Activated T-helper 17 cell treated with anti-CD3 and anti-CD28 coated beads, Interleukin-2, amount 50 U/mL, for 72 hours (primary cell): ENCODE measurements at places on chromosomes 5 and 9. TPM values are rescaled to one million over a fixed set of nuclear protein-coding genes. Genes with fewer than 3 reads are reported as not detected.

- no peak for ATAC-seq
Measured at GRCh38 chr5:26894719-26895263, 143.6 kb downstream of the CDH9 start.

- no peak for ATAC-seq
Measured at GRCh38 chr5:122602700-122603099, 172.2 kb upstream of the SNX2 start.

DNA sequence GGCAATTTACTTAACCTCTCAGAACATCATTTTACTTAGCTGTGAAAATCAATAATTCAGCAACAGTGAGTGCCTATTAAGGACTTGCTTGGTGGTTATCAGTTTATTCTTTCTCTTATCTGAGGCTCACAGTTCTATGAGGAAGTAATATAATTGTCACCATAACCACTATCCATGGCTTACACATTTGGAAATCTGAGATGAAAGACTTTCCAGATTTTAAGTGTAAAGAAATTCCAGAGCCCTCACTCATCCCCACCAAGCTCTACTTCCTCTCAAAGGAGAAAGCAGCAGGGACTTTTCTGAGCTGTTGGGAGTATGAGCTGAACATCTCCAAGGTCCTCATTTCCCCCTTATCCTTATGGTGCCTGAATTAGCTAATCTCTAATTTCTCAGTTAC is 321.5 kb downstream of the FBXL7 start:
- no peak for ATAC-seq

Gene PCDHA9
- total RNA-seq = not detected

DNA sequence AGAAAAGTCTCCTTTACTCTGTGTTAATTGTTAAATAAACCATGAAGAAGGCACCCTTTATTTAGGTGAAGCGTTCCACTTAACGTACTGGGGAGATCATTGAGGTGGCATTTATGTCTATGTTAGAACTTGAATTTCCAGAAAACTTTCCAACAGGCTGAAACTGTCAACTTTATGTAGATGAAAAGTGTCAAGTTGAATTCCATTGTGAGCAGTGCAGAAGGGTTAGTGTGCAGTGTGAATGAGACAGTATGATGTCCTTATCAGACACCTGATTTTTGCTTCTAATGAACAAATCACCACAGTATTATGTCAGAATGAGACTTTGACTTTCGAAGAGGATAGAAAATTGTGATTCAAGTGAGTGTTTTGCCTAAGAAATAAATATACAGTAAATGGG is 761.6 kb upstream of the SEMA6A start:
- ATAC-seq = no peak

DNA sequence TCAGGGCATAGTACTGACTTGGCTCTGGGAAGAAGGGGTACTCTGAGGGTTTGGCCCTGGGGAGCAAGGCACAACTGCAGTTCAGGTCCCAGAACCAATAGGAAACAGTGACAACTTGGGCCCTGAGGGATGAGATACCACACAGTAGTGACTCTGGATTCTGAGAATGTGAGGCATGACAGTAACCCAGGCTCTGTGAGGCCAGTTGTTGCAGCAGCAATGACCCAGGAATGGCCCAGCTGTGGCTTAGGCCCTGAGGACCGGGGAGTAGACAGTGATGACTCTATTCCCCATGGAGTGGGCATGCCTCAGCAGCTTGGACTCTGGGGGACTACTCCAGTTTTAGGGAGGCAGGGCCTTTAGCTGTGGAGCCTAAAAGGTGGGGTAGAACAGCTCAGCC is 21.5 kb upstream of the NFIL3 start:
- ATAC-seq = no peak

DNA sequence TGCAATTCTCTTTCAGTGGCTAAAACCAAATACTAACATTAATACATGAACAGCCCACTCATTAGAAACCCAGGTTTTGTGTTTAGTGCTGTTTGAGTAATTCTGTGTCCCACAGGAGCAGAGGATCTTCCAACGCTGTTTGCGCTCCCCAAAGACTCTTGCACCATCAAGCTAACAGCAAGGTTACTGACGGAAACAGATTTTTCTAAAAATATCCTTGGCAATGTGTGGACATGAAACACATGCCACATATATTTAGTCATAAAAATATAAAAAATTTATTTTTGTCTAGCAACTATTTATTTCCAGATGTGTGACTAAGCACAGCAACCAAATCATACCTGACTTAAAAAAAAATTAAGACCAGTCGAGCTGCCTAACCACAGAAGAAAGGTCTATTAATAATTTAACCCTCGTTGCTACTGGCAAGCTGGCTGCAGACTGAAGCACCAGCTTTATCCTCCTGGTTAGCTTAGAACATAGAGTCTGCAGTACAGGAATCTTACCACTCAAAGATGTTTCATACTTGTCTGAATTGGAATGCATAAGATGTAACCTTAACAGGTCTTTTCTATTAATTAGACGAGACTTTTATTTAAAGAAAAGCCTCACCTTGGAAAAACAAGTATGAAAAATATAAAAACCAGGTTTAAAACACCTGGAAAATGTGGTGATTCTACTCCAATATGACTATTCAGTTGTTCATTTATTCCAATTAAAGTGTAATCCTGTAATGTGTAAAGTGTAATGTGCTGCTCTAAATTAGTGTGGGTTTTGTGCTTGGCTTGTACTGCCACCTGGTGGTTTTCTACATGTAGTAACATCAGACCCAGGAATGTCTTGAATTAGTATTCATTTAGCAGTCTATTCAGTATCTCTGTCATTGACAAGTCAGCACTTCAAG is 272.5 kb downstream of the EPB41L4A start:
- ATAC-seq = peak; percentile 90

DNA sequence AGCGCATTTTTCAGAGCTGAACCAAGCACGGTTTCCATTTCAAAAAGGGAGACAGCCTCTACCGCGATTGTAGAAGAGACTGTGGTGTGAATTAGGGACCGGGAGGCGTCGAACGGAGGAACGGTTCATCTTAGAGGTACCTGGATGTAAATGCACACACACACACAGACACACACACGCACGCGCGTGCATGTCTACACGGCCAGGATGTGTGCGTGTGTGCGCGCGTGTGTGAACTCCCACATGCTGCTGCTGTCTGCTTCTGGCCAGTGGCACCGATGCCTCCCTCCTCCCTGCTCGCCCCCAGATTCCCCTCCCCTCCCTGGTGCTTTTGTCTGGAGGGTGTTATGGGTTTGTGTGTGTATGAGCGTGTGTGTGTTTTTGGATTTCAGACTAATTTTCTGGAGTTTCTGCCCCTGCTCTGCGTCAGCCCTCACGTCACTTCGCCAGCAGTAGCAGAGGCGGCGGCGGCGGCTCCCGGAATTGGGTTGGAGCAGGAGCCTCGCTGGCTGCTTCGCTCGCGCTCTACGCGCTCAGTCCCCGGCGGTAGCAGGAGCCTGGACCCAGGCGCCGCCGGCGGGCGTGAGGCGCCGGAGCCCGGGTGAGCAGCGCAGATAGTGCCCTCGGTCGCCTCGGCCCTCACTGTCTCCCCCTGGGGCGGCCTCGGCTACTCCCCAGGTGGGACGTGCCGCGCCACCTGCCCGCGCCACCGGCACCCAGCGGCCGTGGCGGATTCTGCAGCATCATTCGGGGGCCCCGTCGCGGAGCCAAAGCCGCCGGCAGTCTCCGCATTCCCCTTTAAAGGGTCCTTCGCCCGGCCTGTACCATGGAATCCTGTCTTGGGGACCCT is at the start of gene NTRK2:
Gene NTRK2, plus strand, starts transcription at position 442 of the 850 bp plus-strand sequence. CDS start 1,020 bp downstream, outside the sequence.
- ATAC-seq = peak; percentile 50

GRCh38 chr5:58273711-58274110 is 186.2 kb downstream of the PLK2 start:
- no peak for ATAC-seq

DNA sequence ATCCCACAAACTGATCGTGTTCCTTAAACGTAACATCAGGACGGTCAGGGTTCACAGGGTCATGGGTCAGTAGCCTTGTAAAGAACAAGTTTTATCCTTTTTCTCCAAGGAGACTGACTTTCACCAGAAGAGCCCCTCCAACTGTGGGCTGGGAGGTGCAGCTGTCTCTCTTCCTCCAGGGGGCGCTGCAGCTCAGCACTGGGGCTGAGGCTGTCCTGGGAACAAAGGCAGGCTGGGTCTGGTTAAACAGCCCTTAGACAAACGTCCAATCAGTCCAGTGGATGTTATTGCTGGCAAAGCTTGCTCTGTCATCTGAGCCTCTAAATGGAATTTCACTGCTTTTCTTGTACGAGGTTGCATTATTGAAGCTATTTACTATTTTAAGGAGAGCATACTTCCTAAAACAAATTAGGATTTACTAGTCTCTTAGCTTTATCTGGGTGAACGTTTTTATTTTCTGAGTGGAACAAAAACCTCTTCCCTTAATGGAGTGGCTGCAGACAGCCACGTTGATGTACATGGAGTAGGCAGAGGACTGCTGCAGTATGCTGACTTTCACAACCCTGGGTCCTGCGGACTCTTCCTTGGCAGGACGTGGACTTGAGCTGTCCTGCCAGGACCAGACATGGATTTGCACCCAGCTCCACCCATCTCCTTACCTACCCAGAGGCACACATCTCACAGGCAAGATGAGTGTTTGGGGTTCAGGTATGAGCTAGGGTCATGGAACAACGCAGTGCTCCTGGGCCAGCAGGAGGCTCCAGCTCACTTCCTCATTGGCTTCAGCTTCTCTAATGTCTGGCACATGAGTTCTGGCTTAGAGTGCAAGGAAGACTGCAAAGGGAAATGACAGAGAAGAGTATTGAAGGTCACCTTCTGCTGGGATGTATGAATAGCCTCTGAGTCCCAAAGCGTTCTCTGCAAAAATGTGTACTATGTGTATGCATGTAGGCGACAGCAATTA is 7.8 kb downstream of the EXOSC2 start:
- peak; percentile 86 for ATAC-seq

GRCh38 chr5:138458384-138458783 is 6.9 kb upstream of the EGR1 start:
- no peak for ATAC-seq

Gene CDH18
- not detected for total RNA-seq

DNA sequence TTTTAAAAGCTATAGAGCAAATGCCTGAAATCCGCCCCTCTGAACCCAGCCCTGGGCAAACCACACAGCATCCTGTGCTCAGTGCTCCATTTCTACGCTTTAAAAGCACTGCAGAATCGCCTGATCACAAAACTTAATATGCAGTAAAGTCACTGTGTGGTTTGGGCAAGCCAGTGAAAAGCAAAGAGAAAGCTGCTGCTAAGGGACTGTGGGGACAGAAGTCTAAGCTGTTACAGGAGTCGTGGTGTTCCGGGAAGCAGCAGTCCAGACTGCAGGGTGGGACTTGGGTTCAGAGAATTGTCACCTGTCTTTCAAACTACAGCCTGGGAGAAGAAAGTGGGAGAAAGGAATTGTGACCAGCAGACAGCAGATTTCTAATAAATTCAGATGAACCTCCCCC is 8.2 kb downstream of the RAPGEF1 start:
- ATAC-seq = no peak

DNA sequence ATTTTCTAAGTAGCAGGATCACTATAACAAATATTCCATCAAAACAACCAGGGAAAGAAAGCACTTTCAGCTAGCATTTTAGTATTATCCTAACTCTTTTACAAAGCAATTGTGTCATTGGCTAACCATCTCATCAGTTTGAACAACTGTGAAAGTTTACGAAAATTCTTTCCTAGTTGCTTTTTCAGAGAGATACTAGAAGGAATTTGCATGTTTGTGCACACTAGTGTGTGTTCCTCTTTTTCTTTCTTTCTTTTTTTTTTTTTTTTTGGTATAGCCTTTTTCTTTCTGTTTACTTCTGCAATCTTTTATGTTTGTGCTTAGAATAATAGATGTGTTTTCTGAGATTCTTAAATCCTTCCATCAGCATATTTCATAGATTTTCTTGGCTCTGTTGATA is 124.7 kb upstream of the SEMA6A start:
- ATAC-seq = no peak

- no peak for ATAC-seq
Measured at GRCh38 chr5:35360671-35361070, 130.4 kb upstream of the PRLR start.

Gene SLC25A48
- not detected for total RNA-seq

Gene CAMK2A
- not detected for total RNA-seq

- ATAC-seq = no peak
Measured at GRCh38 chr5:160155017-160155750, 35.9 kb upstream of the PWWP2A start.

Gene SERF1A
- 3.6 TPM for total RNA-seq

GRCh38 chr5:172641359-172642050 is 442 bp downstream of the NEURL1B start:
- ATAC-seq = peak; percentile 36

DNA sequence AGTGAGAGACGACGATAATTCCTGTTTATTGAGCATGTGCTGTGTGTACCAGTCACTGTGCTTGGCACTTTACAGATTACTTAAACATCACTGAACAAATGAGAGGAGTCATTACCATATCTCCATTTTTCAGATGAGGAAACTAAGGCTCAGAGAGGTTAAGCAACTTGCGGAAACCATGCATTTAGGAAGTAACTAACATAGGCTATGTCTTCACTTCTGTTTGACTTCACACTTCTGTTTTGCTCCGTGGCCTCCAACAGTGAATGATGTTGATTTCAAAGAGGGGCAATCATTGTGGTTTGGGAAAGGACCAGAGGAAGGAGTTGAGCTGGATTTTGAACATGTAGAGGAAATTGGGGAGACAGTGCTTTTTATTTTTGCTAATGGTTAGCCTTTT is 16.7 kb downstream of the GCNT1 start:
- no peak for ATAC-seq

Gene QRFP
- total RNA-seq = not detected

DNA sequence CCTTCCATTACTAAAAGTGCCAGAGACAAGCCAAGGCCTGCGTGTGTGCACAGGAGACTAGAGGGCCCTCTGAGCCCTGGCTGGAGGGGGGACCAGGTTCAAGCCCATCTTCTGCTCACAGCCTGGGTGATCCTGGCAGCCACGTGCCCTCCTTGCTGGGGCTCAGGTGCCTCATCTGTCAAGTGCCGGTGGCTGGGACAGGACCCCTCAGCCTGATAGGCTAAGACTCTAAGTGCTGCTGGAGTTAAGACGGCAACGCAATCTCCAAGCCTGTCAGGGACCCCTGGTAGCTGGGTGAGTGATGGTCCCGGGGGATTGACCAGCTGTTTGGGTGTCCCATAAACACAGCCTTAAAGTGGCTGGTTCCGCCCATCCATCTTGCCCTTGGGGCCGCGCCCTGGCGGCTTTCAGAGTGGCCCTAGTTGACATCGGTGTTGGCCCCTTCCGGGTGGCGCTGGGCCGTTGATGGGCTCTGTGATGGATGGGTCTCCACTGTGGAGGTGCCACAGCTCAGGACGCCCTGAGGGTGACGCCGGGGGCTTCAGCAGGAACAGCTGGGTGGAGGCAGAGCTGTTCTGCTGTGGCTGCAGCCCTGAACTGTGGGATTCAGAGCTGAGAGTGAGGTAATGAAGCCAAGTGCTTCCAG is 136.2 kb downstream of the BARX1 start:
- ATAC-seq = no peak

Gene MEIKIN
- not detected for total RNA-seq

GRCh38 chr5:42022383-42022972 is 97.4 kb downstream of the FBXO4 start:
- no peak for ATAC-seq

GRCh38 chr5:161676103-161676502 is 9.4 kb upstream of the GABRA6 start:
- ATAC-seq = no peak

- no peak for ATAC-seq
Measured at GRCh38 chr9:105206496-105206820, 38.0 kb upstream of the SLC44A1 start.
